ENCODE measurements at places on chromosomes 13 and 19. TPM values are rescaled to one million over a fixed set of nuclear protein-coding genes. Genes with fewer than 3 reads are reported as not detected.

- no peak overlapping the region for H3K27ac ChIP-seq
- no peak for DNase-seq
- H3K4me3 ChIP-seq: no peak overlapping the region
- no peaks in the 10 kb centered on the region for H3K36me3 ChIP-seq
- no peaks in the 10 kb centered on the region for H3K4me1 ChIP-seq
- H3K27me3 ChIP-seq: peaks cover 19% of the 10 kb centered on the region
These were observed 16.2 kb downstream of the UNC13A start for GRCh38 chr19:17671906-17672305.

DNA sequence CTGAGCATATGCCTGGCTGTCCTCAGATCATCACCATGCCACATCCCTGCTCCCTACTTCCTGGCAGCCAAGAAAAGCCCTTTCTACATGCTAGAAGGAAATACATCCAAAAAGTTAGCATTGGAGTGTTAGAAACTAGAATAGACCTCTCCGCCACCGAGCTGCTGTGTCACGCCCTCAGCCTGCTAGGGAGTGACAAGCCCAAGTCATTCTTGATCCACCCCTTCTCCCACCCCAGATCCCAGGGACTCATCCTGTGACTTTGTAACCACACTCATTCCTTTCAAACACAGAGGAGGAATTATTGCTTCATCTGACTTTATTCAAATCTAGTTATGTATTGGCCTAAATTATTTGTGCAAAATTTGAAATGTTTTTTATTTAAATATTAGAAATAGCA is 45.3 kb downstream of the POLR1D start:
- peaks cover 12% of the 10 kb centered on the region for H3K36me3 ChIP-seq
- H3K4me3 ChIP-seq: no peak overlapping the region
- no peak for DNase-seq
- H3K27ac ChIP-seq: no peak overlapping the region
- no peaks in the 10 kb centered on the region for H3K27me3 ChIP-seq

OR10H2 gene
- total RNA-seq: not detected

CRX gene
- not detected for total RNA-seq
